ENCODE measurements at places on chromosomes 11 and 22.

GRCh38 chr11:21893565-21893867, 299.4 kb upstream of the ANO5 start:
- DNase-seq: no peak

DNA sequence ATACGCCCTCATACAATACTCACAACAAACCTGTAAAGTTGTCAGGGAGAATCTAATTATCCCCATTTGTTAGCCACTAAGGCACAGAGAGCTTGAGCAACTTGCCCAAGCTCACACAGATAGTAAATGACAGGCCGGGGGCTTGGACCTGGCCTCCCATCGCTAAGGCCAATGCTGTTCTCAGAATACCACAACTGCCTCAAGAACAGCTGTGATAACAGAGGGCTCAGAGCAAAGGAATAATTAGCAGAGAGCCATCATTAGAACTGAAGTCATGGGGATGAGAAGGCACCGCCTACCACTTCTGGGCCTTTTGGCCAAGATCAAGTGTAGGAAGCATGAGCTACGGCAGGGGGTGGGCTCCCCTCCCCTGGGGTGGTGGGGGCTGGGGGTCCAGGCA, 98.6 kb downstream of the FEZ1 start:
- no peak for DNase-seq

DNA sequence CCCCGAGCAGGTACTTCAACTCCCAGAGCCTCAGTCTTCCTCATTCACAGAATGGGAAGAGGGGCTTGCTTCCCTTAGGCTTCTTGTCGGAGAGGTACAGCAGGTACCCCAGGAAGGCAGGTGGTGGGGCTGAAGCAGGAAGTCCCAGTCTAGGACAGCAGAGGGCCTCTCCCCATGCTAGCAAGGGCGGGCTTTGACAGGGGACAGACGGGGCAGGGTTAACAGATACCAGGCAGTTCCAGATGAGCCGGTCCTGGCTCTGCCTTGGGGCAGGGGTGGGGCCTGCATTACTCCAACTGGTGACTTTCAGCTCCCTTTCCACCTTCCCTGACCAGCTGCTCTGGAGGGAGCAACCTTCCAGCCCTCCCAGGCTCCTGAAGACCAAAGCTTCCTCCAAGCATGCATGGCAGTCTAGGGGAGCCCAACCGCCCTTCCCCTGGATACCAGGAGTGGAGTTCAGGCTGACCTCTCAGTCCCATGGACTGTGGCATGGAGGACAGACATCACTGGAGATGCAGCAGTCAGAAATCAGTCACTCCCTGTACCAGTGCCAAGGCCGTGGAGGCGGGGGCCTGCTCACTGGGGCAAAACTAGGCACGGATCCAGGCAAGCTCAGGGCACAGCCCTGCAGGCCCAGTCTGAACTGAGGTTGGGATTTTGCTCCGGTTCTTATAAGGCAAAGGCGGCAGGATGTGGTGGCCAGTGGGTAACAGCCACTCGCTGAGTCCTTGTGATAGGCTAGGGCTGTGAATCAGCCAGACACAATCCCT, 60.5 kb downstream of the NAT10 start:
- no peak for DNase-seq

GRCh38 chr22:47816121-47816862, 1053.8 kb downstream of the TBC1D22A start:
- no peak for DNase-seq

- DNase-seq: no peak
Observed at GRCh38 chr11:91081440-91082043, 858.7 kb upstream of the CHORDC1 start.

DNA sequence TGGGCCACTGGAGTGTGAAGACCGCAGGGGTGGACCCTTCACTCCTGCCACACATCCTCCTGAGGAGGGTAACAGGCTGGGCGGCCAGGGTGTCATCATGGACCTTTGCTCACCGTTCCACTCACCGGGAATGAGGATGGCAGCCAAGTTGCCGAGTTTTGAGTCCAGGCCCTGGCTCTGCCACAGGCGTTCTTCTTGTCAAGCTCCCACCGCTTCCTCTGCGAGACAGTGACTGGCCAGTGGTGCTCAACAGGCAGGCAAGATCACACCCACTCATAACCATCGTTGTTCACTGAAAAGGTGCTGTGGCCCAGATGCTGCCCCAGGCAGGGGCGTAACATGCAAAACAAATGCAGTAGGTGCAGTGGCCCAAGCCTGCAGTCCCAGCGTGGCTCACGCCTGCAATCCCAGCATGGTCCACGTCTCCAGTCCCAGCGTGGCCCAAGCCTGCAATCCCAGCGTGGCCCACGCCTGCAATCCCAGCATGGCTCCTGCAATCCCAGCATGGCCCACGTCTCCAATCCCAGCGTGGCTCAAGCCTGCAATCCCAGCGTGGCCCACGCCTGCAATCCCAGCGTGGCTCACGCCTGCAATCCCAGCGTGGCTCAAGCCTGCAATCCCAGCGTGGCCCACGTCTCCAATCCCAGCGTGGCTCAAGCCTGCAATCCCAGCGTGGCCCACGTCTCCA, 5.0 kb upstream of the PANX2 start:
- DNase-seq: no peak

GRCh38 chr11:616320-617198, 809 bp upstream of the IRF7 start:
- DNase-seq: no peak

DNA sequence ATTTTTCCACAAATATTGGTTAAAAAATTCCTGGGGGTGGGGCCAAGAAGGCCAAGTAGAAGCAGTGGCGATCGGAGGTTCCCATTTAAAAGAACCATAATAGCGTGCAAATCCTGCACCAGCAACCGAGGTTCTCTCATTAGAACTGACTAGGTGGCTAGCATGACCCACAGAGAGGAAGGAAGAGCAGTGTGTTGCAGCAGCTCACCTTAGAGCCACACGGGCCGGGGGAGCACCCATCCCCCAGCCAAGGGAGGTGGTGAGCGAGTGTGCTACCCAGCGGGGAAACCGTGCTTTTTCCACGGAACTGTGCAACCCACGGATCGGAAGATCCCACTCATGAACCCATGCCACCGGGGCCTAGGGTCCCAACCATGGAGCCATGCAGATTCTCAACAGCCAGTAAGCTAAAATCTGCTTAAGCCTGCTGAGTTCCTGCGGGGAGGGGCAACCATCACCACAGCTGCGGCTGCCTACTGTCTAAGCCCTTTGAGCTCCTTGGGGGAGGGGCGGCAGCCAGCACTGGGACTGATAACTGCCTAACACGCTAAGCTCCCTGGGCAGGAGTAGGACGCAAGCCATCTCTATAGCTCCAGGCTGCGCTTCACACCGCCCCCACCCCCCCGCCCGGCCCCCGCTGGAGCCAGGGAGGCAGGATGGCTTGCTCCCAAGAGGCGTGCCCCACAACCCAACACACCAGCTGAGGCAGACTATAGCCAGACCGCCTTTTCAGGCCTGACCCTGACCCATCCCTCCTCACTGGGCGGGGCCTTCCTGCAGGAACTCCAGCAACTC, 21.0 kb upstream of the HTATIP2 start:
- DNase-seq: no peak

DNA sequence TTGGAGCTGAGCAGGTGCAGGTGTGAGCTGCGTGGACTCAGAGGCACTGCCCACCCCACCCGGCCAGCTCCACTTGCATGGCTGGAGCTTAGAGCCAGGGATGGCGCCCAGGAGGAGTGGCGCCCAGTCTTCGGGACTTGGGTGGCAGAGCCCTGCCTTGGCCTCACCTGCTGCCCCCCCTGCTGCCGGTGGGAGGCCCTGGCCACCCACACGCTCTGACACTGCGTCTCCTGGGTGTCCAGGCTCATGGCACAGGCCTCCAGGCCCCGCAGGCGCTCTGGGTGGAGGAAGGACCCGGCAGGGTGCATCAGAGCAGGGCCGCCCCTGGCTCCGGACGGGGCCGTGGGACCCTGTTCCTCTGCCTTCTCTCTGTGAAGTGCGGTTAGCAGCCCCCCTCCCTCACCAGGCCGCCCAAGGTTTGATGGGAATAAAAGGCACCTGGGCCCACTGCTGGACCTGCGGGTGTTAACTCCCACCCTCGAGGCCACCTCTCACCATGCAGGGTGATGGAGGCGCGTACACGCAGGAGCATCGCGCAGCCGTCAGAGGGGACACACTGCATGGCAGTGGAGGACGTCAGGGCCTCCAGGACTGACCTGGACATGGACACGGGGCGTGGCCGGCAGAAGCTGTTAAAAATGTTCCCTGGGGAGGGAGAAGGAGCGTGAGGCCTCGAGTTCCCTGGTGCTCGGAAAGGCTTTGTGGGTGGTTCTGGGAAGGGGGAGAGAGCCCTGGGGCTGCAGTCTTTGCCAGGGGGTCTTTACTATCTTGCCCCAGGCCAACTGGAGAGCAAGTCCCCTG, 11.8 kb downstream of the IL17REL start:
- no peak for DNase-seq

- no peak for DNase-seq
Observed at GRCh38 chr11:84524422-84525051, 1102.6 kb downstream of the DLG2 start.

GRCh38 chr22:17262976-17263375, 43.7 kb upstream of the ADA2 start:
- DNase-seq: no peak

GRCh38 chr11:119591836-119592310, 137.1 kb downstream of the NECTIN1 start:
- DNase-seq: peak; percentile 19

DNA sequence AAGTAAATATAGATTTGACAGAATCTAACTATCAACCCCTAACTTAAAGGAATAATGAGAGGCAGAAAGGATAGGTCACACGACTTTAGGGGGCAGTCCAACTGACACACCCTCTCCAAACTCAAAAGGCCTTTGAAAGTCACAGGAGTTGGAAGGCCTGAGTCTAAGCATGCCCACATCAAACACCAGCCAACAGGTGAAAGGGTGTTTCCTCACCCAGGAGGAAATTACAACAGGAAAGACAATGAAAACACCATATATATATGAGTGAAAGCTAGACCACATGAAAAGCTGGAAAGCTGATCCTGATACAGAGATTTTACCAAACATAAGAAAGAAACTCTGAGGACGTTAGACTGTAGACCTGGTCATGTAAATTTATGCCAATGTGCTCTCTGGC, 10.5 kb upstream of the DEPDC7 start:
- no peak for DNase-seq

- DNase-seq: peak; percentile 21
Observed at GRCh38 chr11:82315093-82315492, 418.6 kb downstream of the FAM181B start.

GRCh38 chr11:117444711-117445658, 117.3 kb downstream of the CEP164 start:
- DNase-seq: no peak

- no peak for DNase-seq
Observed at GRCh38 chr22:47105085-47105484, 342.6 kb downstream of the TBC1D22A start.

- no peak for DNase-seq
Observed at GRCh38 chr11:35126000-35126878, 12.7 kb upstream of the CD44 start.

DNA sequence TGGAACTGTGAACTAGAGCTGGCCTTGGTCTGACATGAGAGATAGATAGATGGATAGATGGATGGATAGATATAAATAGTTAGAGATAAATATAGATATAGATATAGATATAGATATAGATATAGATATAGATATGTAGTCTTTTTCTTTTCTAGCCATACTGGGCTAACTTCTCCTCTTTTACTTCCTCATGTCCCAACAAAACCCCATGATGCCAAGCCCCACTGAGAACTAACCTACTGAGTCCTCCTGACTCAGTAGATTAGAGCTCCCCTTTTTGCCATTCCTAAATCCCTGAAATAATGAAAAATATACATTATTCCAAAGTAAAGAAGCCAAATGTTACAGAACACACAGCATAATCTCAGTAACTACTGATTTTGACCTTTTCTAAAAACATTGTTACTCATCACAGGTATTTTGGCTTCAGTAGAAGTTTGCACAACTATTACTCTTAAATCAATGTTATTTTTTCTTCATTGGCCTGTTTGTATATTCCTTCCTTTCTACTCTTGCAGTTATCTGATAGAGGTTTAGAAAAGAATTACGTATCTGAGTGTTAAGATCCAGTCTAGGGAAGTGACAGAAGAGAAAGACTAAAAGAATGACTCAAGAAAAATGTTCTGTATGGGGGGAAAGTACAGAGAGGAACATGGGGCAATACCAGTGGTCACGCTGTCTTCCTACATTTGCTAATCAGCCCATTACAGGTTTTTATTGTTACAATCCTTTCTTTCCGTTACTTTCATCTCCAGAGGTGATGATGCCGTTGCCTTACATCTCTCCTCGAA, 6.0 kb upstream of the OR10D3 start:
- DNase-seq: no peak

- no peak for DNase-seq
Observed at GRCh38 chr11:65891219-65892136, 1.0 kb downstream of the CCDC85B start.

DNA sequence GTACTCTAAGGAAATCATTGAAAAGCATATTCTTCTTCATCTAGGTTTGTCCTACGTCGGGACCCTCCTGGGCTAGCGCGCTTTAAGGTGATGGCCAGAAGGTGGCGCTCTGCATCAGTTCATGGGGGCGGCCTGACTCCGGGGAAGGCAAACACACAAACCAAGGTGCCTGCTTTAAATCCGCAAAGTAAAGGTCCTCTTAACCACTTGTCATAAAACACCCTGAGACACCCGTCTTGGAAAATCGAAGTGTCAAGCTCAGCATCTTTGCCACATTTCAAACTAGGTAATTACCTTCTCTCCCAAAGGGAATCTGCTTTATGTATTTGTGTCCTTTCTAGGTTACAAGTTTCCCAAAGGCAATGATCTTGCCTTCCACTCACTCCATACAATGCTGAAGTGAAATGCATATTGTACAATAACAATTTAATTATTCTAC, 33.9 kb downstream of the LMO2 start:
- DNase-seq: peak; percentile 6

GRCh38 chr11:93570759-93571413, 27.7 kb upstream of the SMCO4 start:
- DNase-seq: no peak

DNA sequence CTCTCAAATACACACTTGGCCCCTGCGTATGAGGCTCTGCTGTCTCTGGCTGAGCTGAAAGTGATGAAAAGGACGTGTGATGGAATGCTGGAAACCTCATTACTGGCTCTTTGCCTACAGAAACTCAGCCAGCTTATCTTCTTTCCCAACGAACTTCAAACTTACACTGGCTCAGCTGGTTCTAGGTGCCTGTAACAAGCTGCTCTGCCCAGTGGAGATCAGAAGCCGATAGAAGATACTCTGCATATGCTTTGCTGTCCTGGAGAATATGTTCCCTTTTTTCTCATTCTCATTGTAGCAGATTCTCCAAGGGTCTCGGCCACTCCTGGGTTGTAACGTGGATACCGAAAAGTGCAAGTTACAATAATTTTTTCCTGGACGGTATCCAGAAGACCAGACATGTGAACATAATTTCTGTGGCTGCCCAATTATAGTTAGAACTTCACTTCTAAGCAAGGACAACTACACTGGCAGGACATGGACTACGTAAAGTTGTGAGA, 405.3 kb upstream of the CCDC90B start:
- DNase-seq: peak; percentile 75

GRCh38 chr11:28231475-28231874, 123.3 kb downstream of the METTL15 start:
- no peak for DNase-seq
